ENCODE measurements at places on chromosomes 2 and 18.

DNA sequence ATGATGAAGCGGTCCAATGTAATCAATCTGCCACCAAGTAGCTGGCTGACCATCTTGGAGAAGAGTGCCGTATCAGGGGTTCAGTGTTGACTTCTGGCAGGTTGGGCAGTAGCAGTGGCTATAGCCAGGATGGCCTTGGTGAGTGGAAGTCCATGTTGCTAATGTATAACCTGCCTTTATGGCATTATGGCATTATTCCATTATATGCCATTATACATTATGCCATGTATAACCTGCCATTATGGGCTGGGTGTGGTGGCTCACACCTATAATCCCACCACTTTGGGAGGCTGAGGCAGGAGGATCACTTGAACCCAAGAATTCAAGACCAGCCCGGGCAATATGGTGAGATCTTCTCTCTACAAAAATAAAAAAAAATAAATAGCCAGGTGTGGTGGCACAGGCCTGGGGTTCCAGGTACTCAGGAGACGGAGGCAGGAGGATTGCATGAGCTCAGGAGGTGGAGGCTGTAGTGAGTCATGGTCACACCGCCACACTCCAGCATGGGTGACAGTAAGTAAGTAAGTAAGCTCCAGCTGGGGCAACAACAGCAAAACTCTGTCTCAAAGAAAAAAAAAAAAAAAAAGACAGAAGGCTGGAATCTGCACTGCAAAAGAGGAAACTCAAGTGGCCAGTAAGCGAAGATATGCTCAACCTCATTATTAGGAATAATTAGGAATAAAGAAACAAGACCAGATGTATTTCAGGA is 24.4 kb upstream of the EMILIN2 start:
- no peak for DNase-seq

- peak; percentile 31 for DNase-seq
Measured at GRCh38 chr2:218168635-218169462, 2.1 kb upstream of the CXCR1 start.

DNA sequence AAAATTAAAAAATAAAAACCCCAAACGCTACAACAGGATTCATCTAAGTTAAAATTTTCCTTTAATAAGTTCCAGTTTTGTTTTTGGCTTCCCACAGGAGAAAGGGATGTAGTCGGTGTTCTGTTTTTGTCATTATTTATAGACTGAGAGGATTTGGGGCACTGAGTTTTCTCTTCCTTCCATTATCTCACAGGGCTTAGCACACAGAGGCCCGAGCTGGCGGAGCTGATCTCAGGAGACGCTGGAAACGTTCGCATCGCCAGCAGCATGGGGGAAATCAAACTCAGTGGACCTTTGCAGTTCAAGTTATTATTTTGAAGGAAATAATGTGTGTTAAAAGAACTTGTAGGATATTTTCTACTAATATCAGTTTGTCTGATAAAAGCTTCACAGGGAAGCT is 669.7 kb upstream of the SALL3 start:
- no peak for DNase-seq

- DNase-seq = peak; percentile 31
Measured at GRCh38 chr2:147632198-147632597, 212.6 kb upstream of the ACVR2A start.

- no peak for DNase-seq
Measured at GRCh38 chr18:68893354-68893753, 95.5 kb downstream of the CCDC102B start.

GRCh38 chr2:199144036-199144435 is 313.7 kb downstream of the SATB2 start:
- peak; percentile 37 for DNase-seq

GRCh38 chr2:4012197-4012596 is 308.8 kb downstream of the DCDC2C start:
- no peak for DNase-seq

DNA sequence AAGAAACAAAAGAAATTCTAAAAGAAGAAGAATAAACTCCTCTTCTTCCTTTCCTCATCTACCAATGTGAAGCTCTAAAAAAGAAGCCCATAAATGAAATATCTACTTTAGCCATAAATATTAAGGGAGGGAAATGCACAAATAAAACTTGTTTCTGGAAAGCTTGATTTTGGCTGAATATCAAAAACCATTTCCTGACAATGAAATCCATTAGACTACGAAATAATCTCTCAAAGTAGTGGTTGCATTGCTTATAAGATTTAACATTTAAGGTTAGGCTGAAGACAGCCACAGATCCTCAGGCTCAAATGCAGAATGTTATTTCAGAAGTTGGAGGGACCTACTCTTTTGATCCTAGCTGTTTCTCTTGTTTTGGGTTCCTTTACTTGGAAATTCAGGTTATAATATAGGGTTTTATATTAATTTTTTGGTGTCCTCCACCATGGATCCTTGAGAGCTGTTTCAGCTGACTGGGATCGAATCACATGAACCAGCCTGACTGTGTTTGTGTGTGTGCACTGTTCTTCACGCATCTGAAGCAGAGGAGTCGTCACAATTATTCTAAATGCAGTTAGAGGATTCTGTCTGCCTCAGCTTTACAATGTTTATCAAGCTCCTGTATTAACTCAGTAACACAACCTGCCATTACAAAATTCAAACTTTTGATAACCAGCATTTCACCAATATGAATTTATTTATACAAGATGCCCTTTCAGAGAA is 474.8 kb downstream of the ARHGAP15 start:
- DNase-seq = no peak

GRCh38 chr18:46333431-46334135 is 229.4 kb downstream of the HAUS1 start:
- peak; percentile 31 for DNase-seq

GRCh38 chr18:9293948-9294347 is 40.6 kb upstream of the TWSG1 start:
- DNase-seq = no peak

DNA sequence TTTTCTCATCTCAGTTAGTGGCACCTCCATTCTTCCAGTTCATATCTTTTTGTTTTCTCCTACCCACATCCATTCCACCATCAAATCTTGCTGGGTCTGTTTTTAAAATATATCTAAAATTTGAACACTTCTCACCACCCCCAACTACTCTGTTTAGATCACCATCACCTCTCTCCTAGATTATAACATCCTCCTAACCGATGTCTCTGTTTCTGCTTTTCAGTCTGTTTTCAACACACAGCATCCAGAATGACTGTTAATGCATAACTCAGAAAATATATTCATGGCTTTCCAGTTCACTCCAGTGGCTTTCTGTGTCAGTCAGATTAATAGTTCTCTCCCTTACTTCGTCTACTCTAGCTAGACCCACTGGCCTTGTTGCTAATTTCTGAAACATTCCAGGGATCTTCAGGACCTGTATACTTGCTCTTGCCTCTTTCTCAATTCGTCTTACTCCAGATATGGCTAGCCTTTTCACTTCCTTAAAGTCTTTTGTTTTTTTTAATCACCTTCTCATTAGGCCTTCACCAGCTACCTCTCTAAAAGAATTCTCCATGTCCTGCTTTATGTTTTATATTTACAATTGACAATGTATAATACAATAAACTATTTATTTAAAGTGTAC is 105.3 kb downstream of the COMMD1 start:
- no peak for DNase-seq

- peak; percentile 82 for DNase-seq
Measured at GRCh38 chr2:159891917-159892730, 94.1 kb upstream of the CD302 start.

DNA sequence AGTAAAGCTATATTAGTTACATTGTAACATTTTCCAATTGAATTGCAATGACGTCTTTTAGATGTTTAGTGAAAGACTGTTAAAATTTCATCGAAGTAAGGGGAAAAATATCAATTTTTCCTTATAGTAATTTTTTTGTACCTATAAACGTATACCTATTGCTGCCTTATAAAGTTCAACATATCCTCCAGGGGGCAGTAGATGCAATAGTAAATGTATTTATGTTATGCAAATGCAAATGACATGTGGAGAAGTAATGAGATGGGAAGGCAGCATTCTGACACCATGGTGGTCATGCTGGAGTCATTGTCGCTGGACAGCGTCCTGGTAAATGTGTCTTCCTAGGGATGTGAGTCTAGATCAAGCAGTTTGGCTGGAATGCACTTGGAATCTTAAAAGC is 38.7 kb downstream of the MSTN start:
- DNase-seq = peak; percentile 50

- no peak for DNase-seq
Measured at GRCh38 chr2:182804128-182804527, 62.3 kb downstream of the FRZB start.

DNA sequence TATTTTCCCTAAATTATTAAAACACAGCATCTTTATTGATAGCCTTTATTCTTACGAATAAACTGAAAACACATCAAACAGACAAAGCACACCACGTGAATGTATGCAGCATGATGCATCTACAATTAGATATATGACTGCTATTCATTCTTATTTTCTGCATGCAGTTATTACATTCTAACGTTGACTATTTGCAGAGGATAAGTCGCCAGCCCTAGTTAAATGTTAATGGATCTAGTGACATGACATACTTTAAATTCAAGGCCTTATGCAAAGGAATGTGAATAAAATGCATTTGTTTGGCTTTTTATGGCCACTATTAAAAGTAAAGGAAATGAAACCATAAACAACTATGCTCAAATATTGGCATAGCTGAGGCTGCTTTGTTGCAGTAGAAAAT is 172.4 kb downstream of the MAP2 start:
- no peak for DNase-seq

GRCh38 chr18:77461062-77461688 is 211.5 kb downstream of the GALR1 start:
- peak; percentile 2 for DNase-seq

- no peak for DNase-seq
Measured at GRCh38 chr2:161594445-161594844, 29.8 kb upstream of the SLC4A10 start.

DNA sequence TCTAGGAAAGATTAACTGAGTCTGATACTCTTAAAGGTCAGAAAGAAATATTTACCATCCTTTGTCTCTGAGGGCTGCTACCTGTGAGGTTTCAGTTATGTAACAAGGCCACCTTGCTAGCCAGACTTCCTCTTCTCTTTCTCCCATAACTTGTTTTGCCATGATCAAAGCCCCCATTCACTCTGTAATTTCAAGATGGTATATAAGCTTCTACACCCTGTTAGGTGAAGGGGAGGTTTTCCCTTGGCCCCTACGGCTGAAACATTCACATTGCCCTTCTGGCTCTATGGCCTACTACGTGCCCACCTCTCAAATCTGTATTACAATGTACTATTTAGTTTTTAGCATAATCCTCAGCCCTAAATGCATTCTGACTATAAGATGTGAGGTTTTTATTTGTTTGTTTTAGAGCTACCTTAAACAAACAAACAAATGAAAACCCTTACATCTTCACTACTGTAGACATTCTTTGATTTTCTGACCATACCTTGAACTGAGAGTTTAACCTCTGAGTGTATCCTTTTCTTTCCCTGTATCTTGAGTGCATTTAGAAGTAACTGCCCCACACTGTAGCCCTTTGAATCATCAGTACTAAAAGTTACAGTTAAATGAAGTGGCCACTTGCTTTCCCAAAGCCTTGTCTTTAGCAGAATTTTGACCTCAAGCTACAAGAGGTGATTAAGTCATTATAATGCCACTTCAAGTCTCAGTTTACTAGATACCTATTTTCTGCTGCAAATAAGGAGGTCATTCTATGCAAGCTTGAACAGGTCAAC is 332.2 kb downstream of the SOCS6 start:
- DNase-seq = no peak

DNA sequence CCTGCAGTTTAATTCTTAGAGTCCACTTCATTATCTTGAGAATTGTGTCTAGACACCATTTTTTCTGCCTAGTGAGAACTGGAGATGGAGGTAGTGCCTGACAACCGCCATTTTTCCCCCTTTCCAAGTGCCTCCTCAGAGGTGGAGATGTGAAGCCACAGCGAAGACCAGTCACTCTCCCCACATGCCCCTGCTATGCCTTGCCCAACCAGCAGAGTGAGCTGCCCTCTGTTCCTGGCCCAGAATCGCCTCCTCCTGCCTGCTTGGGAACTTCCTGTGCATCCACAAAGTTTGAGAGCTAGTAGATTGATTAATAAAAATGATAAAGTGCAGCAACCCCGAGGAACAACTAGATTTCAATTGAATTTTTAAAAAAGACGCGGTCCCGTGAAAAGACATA is 123.3 kb downstream of the CLIP4 start:
- peak; percentile 31 for DNase-seq

DNA sequence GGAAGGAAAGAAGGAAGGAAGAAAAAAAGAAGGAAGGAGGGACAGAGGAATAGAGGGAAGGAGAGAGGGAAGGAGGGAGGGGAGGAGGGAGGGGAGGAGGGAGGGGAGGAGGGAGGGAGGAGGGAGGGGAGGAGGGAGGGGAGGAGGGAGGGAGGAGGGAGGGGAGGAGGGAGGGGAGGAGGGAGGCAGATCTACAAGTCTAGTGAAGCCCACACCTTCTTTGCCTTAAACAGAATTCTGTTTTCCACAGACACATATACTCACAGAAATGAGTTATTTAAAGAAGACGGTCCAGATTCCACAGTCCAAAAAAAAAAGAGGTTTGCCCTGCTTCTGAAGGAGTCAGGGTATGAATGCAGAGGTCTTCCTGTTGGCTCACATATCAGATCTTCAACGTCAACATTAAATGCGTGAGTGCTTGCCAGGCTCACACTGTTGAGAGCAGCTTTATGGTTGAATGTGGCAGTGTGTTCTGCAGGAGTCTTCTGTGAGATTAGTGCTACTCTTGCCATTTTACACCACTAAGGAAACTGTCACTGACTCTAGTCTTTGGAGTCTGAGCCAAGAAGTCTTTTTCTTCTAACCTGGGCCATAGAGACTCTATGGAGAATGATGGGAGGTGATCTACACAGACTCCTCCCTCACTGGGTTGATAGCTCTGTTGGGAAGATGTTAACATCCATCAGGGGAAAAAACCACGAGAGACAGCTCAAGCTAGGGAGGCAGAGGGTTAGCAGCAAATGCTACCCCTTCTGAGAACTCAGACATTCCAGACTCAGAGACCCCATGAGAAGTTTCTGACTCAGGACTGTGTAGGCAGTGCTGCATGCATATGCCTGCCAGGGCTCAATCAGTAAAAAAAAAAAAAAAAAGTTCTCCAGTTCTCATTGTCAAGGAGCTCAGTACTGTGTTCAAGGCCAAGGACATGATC is 23.3 kb downstream of the PAX8 start:
- peak; percentile 44 for DNase-seq

DNA sequence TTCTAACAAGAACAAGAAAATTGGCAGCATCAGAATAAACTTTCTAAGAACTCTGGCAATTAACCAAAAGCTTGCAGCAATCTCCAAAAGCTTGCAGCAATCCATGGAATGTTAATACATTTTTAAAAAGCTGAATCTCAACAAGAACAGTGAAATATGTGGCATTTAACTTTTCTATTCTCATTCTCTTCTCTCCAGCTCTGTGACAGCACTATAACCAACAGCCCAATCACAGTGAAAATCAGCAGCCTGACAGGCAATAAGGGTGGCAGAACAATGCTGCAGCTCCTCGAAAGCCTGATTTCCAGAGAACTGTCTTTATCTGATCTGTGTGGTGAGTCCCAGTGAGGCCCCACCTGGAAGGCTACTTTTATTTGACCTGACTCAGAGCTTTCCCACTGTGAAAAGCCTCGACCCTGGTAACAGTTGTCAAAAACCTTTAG is 60.0 kb downstream of the TMEM131 start:
- DNase-seq = peak; percentile 92
